ENCODE measurements at places on chromosomes 13 and 19.
A peak's percentile ranks its signal among the peaks of the same experiment; 100 is the strongest.

- no peak for DNase-seq
Measured at GRCh38 chr19:52786078-52786463, 520 bp downstream of the ZNF600 start.

DNA sequence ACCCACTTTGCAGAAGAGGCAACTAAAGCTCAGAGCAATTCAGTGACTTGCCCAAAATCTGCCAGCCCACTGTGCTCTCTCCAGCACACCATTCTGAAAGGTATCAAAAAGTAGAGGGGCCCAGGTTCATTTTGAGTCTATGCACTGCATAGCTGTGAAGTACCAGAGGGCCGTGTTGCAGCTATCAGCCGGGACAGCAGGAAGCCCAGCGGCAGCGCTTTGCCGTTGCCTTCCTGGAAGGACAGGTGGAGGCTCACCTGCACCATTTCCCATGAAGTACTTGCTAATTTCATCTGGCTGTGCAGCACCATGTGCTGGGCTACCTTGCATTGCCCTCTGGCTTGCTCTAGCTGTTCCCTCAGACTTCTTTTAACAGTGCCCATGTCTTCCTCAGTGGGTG is 2.7 kb upstream of the SERPINE3 start:
- DNase-seq: no peak

DNA sequence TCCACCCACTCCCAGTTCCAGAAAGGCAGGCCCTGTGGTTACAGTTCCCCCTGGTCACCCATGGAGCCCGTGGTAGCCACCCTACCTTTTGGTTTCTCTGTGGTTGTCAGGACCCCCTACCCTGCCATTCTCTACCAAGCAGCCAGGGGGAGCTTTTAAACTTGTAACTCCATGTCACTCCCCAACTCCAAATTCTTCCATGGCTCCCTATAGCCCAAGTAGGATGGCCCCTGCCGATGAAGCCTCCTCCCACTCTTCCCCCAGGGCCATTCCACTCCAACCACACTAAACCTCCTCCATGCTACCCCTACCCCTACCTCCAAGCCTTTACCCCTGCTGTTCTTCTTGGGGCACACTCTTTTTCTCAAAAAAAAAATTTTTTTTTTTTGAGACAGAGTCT is 2.2 kb downstream of the S1PR2 start:
- DNase-seq: no peak

GRCh38 chr13:74132776-74133656 is 1.2 kb downstream of the KLF12 start:
- peak; percentile 37 for DNase-seq

DNA sequence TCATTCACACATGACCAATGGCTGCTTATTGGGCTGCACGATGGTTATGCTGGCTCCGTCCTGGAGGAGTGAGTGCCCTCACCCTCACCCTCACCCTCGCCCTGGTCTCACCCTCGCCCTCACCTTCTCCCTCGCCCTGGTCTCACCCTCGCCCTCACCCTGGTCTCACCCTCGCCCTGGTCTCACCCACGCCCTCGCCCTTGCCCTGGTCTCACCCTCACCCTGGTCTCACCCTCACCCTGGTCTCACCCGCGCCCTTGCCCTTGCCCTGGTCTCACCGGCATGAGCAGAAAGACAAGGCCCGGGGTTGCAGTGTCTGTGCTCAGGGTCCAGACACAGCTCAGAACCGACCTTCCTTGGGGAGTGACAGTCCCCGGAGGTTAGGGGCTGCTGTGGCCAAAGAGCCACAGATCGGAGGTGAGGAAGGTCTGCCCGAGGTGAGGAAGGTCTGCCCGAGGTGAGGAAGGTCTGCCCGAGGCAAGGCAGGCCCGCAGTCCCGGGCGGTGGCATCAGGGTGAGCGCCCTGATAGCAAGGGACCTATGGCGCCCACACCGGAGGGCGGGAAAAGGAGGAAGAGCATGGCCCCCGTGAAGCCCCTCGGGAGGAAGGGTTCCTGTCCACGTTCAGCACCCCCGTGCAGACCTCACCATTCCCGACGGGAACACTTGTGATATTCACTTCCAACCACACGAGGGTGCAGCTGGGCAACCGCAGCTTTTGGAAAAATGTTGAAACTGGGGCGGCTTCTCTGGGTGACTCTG is 65.6 kb downstream of the MCF2L start:
- DNase-seq: no peak

- peak; percentile 26 for DNase-seq
Measured at GRCh38 chr13:98466634-98467236, 110.2 kb downstream of the STK24 start.

GRCh38 chr19:6047256-6047655 is 63.0 kb downstream of the RFX2 start:
- no peak for DNase-seq

DNA sequence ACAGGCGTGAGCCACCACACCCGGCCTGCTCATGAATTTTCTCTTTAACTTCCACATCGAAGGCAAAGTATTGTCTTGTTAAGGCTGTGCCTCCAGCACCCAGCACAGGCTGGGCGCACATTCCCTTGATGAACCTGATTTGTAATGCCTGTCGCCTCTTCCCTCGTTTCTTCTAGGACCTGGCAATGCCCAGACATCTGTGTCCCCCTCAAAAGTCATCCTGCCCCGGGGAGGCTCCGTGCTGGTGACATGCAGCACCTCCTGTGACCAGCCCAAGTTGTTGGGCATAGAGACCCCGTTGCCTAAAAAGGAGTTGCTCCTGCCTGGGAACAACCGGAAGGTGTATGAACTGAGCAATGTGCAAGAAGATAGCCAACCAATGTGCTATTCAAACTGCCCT is 3.7 kb downstream of the ICAM1 start:
- DNase-seq: no peak

GRCh38 chr19:6292006-6292405 is 12.2 kb upstream of the MLLT1 start:
- no peak for DNase-seq

DNA sequence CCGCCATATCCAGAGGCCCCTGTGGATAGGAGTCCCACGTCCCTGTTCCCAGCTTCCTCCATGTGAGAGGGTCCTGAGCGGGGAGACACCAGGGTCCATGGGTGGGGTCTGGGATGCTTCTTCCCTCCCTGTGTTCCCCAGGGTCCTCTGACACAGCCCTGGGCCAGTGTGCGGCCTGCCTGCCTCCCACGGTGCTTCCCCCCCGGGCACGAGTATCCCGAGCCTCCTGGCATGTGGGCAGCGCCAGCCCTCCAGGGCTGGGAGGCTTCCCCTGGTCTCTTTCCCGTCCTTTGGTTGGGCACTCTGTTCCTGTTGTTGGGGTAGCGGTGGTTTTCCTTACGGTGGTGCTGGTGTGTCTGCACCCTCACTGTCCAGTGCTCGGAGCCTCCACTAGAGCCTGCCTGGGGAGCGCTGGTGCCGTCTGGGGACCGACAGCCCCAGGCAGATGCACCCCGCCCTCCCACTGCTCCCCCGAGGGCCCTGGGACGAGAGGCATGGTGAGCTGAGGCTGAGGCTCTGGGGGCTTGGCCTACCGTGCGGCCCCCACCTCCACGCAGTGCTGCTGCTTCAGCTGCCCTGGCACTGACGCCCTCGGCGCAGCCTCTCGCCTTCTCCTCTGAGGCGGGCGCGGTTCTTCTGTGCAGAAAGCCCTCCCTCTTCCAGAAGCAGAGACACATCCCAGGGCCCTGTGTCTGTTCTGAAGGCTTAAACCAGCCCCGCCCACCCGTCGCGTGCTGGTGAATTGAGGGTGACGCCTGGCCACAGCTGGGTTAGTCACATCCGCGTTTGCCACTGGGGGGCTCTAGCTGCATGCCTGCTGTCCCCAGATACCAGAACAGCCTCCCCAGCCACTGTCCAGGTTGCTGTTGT is 27.9 kb downstream of the PLEKHJ1 start:
- no peak for DNase-seq

DNA sequence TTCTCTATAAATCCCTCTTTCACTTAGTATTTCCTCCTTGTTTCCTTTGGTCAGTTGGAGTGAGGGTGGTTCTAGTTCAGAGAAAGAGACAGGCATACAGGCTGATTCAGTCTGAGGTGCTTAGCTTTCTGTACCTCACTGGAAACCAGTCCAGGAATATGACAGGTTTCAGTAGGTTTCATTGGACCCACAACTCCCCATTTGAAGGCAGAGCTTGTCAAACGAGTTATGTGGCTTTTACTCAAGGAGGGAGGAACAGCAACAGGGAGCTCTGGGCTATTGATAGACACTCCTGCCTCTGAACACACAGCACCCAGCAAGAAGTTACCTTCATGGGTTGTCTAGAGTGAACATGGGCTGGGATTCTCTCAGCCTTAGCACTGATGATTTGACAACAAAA is 14.5 kb downstream of the ACTN4 start:
- no peak for DNase-seq

DNA sequence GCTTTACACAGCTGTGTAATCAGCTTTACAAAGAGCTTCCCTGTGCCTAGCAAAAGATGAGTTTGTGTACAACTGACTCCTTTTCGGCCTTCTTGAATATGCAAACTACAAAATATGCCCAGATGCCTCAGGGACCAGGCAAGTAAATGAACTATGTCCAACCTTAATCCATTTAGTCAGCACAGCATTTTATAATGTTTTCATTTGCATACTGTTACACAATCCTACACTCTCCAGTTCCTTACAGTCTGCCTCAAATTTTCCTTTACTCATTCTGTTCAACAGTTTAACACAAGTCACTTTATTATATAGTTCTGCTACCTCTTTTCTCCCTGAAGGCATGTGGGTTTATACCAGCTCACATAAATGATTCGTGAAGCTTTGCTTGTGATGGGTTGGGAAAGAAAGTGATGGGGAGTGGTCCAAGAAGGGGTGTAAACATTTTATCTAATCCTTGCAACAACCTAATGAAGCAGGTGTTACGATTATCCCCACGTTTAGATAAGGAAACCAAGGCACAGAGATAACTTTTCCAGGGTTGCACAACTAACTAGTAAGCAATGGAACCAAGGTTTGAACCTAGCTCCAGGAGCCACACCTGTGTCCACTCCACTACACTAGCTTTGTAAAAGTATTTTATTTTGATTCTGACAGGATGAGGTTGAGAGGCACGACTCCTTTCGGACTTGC is 3.3 kb upstream of the USP12 start:
- DNase-seq: no peak

- DNase-seq: no peak
Measured at GRCh38 chr13:71578048-71578447, 289.0 kb downstream of the DACH1 start.

DNA sequence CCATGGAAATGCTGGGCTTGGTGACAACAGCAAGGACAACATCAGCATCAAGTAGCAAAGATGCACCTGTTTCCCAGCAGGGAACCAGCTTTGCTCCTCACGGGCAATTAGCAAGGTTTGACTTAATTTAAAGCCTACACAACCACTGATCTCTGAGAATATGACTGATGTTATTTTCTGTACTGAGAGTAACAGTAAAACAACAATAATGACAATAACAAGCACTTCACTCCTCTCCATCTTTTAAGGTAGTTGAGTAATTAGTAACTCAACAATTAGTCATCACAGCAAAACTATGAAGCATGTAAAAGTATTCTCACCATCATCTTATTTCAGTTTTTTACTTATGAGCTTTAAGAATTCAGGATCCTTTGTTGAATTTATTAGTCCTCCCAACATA is 37.3 kb downstream of the ENOX1 start:
- DNase-seq: no peak

DNA sequence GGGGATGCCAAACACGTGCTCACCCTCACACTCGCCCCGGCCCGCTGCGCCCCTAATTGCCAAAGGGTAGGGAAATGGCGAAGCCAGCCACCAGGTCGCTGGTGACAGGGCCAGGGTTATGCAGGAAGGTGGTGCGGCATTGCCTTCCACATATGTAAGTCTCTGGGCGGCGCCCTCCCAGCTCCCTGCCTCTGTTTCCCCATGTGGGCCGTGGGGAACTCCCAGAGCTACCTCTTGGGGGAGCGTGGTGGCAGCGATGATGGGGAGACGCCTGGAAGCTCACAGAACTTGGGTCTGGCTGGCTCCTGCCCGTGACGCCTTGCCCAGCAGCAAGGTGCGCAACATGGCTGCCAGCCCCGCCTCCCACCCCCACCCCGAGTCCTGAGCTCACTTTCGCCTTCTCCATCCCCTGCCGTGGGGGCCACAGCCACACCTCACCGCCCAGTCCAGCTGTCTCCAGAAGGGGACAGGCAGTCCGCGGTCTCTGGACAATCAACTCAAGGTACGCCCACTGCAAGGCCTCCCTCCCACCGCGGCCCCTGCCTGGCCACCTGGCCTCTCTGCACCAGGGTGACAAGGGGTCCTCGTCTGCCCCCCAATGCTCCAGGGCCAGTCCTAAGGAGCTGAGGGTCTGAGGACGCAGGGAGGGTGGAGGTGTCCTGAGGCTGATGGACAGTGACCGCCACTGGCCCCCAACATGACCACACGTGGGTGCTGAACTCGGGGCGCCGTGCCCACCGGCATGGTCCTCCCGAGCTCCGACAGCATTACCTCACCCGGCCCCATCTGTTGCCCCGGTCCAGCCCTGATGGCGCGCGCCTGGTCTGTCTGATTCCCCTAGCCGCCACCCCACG is 6.6 kb downstream of the C19orf25 start:
- DNase-seq: no peak

DNA sequence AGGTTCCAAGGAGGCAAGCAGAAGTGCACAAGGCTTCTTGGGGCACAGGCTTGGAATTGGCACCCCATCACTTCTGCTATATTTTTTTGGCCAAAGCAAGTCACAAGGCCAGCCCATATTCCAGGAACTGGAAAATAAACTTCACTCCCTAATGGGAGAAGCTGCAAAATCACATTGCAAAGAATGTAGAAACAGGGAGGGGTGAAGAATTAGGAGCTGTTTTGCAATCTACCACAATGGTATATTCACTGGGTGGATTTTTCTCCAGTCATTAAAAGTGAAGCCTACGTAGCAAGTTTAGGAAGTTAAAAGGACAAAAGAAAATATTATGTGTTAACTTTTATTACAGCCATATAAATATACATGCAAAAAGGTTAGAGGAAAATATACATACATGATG is 464.8 kb downstream of the COG6 start:
- DNase-seq: no peak

- DNase-seq: no peak
Measured at GRCh38 chr13:47036294-47037008, 139.6 kb upstream of the HTR2A start.

DNA sequence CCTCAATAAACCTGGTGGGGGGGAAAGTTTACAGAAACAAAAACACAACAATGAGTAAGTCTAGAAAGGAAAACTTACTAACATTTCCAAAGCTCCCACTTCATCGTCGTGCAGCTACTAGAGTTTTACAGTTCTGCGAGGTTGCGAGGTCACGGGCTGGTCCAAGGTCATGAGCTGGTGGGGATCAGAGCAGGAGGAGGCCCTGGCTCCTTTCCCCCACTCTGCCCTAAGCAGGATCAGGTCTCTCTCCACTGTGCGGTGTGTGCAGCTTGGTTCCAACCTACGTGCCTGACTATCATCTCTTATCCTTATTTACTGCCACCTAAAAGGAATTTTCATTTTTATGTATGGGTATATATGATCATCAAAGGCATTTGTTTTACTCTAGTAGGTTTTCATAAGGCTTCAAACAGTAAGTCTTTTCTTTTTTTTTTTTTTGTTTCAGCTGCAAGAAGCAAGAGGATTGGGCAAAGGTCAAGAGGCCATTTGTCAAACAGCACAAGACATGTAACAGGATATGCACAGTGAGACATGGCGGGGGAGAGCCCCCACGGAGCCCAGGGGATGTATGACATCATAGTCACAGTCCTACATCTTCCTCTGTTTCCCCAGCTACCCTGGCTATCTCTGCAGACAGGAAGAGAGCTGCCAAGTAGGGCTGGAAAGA is 76.6 kb upstream of the POMP start:
- DNase-seq: no peak

GRCh38 chr13:21541271-21541670 is 62.7 kb downstream of the MICU2 start:
- DNase-seq: no peak
